ENCODE measurements at places on chromosomes 6 and 20.

GRCh38 chr6:7959453-7959852 lies 48.9 kb upstream of the TXNDC5 start:
- no peak for DNase-seq

DNA sequence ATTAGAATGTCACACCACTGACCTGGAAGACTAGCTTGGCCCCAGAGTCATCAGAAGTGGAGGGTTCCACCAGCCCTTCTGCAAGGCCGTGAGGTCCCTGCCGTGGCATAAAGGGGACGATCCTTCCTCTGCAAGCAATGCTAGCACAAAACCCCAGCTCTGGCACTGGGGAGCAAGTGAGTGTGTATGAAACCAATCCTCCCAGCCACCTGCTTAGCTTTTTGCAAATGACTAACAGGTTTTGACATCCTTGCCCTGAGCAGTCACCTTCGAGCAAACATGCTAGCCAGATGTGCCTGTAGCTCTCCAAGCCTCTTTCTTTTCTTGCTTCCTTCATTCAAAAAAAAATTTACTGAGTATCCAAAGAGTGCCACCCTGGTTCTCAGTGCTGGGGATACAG lies 8.6 kb downstream of the SULF2 start:
- no peak for DNase-seq

DNA sequence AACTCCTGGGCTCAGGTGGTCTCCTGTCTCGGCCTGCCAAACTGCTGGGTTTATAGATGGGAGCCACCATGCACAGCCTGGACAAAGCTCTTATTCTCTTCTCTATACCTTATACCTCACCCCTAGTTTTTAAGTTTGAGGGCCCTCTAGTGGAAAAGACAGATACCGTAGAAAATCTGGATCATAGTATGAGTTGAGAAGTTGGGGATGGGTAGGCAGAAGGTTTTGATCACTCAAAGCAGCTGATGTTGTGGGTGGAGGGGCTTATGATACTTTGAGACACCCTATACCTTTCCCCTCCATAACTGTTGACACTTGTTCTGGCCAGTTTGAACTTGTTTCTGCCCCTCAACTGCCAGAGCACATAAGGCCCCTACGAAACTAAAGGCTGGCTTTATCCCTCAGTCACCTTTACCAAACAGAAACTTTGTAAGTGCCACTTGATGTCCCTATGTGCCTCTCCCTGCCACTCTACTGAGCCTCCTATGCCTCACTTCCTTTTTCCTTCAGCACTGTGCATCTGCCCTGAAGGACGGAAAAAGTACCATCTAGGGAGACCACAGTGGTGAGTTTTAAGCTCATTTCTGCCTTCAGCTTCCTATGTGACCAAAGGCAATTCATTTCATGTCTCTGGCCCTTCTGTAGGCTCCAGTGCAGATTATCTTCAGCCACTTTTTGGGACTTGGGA lies 28.6 kb downstream of the RALY start:
- DNase-seq = no peak

GRCh38 chr20:59835057-59835447 lies 98.4 kb downstream of the SYCP2 start:
- DNase-seq = no peak

GRCh38 chr6:53986165-53986720 lies 125.0 kb upstream of the MLIP start:
- DNase-seq = no peak

DNA sequence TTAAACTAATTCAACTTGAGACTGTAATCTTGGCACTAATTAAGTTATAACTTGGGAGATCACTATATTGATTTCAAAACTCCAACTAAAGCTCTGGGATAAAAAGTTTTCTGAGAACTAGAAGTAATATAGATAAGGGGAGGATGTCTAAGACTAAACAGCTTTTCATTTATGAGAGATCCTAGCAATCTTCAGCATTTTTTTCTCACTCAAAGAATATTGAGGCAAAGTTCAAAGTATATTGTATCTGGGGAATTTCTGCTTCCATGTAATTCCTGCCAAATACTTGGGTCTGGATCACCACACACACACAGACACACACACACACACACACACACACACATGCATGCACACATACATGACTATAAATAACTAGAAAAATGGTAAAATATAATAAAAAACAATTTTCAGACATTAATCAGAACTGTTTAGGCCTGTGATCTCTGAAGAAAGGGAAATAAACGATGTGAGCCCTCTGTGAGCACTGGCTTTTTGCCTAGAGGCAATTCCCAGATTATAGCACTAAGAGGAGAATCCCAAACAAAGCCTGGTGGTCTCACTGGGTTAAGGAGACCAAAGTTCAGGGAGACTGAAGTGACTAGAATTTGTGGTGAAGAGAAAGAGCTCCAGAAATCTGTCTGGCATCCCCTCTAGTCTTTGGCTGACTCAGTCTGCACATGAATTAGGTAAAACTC lies 92.8 kb downstream of the ADAT2 start:
- DNase-seq = no peak

- DNase-seq = no peak
These were observed 137.2 kb downstream of the CDH26 start for GRCh38 chr20:60095456-60095855.

- no peak for DNase-seq
These were observed 20.0 kb downstream of the BRPF3 start for GRCh38 chr6:36216559-36216958.
